ENCODE measurements at places on chromosomes 7 and 10.

DNA sequence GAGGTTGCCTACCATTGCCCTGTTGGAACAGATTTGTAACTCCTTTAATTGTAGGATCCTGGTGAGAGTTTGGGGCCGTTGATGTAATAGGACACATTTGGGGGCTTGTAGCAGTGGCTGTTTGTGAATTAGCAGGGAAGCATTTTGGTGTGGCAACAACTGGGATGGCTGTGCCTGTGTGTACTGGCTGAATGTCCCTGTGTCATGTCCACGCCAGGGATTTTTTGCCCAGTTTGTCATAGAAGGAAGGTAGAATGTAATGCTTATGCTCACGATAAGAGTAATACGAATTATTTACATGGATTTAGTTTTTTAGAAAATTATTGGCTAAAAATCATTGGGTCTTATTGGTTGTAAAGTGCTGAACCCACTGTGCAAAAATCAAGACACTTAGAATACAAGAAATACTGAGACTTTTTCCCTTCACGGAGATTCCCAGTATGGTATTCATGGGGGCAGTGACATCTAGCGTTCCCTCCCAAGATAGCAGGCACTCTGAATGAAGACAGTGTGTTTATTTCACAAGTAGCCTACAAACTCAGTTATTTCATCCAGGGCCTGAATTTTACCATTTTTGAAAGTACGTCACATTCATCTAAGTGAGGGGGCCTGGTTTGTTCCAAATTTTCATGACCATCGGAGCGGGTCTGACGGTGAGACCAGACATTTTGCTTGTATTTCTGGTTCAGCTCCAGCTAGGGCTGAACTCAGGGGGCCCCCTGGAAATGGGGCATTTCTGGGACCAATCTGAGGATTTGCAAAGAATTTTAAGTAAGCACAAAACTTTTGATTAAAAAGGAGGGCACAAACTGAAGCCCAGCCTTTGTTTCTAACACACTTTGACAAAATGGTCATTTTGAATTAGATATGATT is 74.7 kb downstream of the CACNB2 start:
- no peak for DNase-seq

- DNase-seq, result no peak
Measured at GRCh38 chr7:142871260-142872105, 14.1 kb downstream of the TRPV6 start.

GRCh38 chr7:148753224-148753623 is 54.5 kb downstream of the CUL1 start:
- peak; percentile 45 for DNase-seq

GRCh38 chr7:50330696-50331095 is 26.2 kb downstream of the IKZF1 start:
- peak; percentile 16 for DNase-seq

GRCh38 chr7:12244694-12245093 is 33.6 kb downstream of the TMEM106B start:
- DNase-seq, result no peak

DNA sequence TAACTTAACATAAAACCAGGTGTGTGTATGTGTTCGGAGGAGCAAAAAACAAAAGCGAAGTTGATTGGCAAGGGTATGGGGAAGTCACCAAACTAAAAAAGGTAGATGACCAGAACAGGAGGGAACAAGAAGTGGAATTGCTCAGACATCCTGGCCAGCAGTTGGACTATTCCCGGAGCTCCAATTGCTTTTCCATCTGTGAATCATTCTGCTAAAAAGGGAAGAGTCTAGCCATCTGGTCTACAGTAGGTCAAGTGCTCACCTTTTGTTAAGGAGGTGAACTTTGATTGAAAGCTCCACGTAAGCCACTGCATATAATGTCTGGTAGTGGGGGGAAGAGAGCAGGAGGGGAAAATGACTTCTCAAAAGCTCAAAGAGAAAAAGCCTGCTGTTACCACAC is 50.0 kb upstream of the BET1 start:
- DNase-seq, result no peak

GRCh38 chr7:8018961-8019360 is 50.4 kb downstream of the GLCCI1 start:
- DNase-seq, result no peak

DNA sequence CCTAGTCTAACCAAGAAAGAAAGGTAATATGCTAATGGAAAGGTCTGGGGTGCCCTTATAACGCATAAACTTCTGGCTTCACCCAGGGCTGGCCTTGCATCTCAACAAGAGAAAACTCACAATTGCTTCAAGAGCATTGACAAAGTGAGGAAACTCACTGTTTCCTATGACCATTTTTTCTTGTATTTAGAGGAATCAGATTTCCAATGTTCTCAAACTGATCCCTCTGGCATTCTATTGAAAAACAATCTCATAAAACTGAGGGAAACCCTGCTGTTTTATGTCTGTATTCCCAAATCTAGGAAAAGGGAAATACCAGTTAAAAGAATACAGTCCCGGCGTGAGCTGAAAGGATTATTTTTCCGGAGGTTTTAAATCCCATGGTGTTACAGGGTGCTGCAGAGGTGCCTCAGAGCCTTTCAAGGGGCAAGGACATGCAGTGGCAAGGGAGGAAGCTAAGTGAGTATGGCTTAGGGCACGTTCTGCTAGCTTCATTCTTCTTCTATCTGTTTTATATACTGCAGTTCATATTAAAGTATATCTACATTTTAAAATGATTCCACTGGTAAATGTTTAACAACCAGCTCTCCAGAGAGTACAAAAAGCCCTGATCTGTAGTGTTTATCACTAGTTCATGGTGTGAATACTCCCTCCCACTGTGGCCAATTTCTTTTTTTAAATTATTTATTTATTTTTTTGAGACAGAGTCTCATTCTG is 68.7 kb downstream of the CAV1 start:
- no peak for DNase-seq

DNA sequence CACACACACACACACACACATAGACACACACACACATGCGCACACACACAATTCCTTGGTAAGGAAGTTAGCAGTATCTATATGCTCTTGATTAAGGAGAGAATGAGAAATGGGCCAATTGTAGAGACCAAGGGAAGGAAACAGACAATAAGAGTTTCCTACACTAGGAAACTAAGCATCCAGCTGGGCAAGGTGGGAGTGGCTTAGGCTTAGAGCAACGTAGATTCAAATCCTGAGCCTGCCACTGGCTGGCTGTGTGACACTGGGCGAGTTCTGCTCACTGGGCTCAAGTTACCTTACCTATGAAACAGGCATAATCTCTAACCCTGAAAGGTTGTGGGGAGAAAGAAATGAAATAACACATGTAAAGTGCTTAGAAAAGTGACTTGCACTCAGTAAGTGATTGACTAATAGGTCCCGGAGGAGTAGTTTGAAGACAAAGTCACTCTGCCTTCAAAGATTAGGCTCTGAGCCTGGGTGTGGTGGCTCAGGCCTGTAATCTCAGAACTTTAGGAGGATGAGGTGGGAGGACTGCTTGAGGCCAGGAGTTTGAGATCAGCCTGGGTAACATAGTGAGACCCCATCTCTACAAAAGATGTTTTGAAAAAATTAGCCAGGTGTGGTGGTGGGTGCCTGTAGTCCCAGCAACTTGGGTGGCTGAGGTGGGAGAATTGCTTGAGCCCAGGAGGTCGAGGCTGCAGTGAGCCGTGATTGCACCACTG is 701.4 kb downstream of the PARD3 start:
- DNase-seq, result no peak

DNA sequence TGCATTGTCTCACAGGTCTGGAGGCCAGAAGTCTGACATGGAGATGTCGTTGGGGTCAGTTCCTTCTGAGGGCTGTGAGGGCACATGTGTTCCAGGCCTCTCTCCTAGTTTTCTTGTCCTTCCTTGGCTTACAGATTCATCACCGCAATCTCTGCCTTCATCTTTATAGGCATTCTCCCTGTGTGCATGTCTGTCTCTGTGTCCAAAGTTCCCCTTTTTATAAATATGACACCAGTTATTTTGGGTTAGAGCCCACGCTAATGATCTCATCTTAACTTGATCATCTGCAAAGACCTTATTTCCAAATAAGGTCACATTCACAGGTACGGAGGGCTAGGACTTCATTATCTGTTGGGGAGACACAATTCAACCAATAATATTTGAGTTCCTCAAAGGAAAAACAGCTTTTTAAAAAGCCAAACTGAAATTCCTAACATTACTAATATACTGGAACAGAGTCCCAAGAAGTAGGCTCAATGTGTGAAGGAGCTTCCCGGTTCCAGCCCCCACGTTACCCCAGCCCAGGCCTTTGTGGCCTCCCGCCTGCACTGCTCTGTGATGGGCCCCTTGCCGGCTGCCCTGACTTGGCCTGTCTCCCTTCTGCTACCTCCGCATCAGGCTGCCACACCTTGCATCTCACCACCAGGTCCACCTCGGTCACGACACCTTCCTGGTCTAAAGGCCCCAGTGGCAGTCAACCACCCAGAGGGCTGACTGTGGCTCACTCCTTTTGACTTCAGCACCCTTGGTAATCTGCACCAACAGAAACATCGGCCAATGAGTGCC is 142.7 kb downstream of the KCNMA1 start:
- no peak for DNase-seq

- no peak for DNase-seq
Measured at GRCh38 chr7:92714767-92715166, 121.6 kb downstream of the CDK6 start.

DNA sequence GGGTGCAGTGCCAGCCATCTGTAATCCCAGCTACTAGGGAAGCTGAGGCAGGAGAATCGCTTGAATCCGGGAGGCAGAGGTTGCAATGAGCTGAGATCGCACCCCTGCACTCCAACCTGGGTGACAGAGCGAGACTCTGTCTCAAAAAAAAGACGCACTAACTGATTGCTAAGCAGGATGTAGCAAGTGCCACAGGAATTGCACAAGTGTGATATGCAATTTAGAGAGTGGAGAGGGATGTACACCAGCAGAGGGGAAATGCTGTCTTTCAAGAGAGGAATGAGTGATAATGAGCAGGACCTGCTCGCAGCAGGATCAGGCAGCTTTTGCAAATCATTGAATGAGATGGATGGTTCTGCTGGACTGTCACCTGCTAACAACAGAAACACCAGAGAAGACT is 13.3 kb upstream of the SLC16A12 start:
- DNase-seq, result peak; percentile 5

Measured in GF-D8 (cell line).